Lower leg skin (tissue), 4 donors: ENCODE measurements at places on chromosomes 1 and 21.

- no peak for DNase-seq
These were observed 87.9 kb upstream of the LMO4 start for GRCh38 chr1:87240661-87241285.

- peak; percentile 96 for DNase-seq
These were observed at the start of gene SMG5 for GRCh38 chr1:156282479-156283222. Gene SMG5 (minus strand): TSS chr1:156282825. CDS start chr1:156282680, 145 bp downstream.

DNA sequence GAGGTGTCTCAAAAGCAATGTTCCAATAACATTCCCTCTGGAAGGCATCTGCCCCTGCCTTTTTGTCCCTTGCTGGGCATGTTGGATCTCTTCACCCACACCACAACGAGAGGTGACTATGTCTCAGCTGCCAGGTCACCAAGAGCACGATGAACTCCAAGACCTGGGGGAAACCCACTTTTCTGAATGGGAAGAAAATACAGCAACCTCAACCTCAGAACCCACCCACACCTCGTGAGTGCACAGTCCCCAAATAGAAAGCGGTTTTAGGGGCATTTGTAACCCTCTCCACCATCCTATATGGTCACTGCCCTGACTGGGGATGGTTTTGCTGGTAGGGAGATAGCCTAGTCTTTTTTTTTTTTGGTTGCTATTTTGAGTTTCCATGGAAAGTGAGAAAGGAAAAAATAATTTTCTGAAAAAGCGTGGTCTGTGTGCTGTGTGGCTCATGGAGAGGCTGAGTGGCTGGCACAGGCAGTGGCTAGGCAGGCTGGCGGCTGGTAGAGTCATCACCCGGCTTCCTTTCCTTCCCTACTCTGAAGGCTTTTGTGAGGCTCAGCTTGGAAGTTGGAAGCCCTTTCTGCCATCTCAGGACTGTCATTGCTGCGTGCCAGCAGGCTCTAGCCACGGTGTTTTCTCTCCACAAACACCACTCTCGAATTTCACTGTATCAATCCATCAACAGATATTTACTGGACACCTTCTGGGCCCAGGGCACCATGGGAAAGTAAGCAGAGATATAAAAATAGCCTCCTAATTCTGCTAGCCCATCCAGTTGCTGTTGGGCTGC is 15.8 kb downstream of the TSPAN2 start:
- no peak for DNase-seq

DNA sequence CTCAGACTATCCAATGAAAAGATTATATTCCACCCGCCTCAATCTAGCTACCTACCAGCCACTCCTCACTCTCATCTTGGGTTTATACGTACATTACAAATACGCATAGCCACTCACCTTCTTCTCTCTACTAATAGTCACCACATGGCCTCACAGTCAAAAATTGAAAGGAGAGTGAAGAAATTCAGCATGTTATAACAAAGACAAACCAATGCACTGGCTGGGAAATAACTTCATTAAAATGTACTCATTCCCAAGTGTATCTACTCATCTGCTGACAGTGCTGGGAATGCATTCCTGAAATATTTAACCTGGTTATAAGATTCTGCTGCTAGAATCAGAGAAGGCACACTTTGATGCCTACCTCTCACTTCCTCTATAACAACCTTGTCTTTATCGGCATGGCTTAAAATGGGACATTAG is 6.5 kb downstream of the ZNF644 start:
- no peak for DNase-seq

DNA sequence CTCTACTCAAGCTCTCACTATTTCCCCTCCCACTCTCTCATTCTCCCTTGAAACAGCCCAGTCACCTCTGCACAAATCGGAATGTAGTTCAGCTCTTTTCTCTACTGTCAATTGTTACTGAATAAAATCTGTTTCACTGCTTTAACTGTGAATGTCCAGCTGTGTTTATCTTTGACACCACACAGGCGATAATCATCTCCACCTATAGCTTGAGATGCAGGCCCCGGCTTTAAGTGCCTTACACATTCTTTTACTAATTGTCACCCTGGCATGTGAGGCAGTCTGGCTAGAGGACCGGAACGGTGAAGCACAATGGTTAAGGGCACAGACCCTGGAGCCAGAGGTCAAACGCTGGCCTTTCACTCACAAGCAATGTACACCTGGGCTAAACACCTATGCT is 122.8 kb upstream of the C8B start:
- DNase-seq, result no peak

- no peak for DNase-seq
These were observed 13.7 kb downstream of the PPP1R12B start for GRCh38 chr1:202362212-202362611.

- no peak for DNase-seq
These were observed 183.3 kb downstream of the AK5 start for GRCh38 chr1:77465139-77465538.

- DNase-seq, result no peak
These were observed 10.0 kb upstream of the NHLH2 start for GRCh38 chr1:115850937-115851336.

DNA sequence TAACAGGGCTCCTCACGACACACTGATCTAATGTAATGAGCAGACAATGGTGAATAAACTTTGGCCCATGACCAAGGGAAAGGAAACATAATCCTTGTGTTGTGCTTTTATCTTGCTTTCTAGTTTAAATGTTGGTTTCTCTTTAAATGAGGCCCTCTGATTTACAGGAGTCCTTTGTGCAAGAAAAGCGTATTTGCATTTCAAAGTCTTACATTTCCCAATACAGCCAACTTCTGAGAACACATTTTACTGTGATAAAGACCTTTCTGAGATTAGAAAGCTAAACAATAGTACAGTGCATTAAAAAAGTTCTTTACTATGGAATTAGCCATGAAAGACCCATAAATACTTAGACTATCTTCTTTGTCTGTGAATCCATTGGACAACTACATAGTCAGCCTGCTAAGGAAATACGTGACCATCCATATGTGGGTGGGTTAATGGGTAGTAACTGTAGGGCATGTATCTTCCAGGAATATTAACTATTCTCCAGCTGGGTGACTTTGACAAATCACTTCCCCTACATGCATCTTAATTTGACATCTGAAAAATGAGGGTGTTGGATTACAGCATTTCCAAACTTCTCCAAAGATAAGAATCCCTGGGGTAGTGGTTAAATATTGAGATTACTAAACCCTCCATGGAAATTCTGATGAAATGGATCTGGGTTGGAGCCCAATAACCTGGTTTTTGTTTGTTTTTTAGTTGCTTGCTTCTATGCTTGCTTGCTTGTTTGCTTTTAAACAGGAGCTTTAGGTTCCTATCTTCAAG is 50.3 kb upstream of the USP1 start:
- DNase-seq, result no peak

- DNase-seq, result no peak
These were observed 47.1 kb downstream of the SSX2IP start for GRCh38 chr1:84643183-84643582.

GRCh38 chr1:233055879-233056641 is 105.6 kb downstream of the NTPCR start:
- DNase-seq, result no peak

- DNase-seq, result peak; percentile 5
These were observed 2.2 kb downstream of the MIS18A start for GRCh38 chr21:32276671-32277070.

GRCh38 chr1:230909974-230910754 is 41.8 kb upstream of the C1orf198 start:
- DNase-seq, result no peak

DNA sequence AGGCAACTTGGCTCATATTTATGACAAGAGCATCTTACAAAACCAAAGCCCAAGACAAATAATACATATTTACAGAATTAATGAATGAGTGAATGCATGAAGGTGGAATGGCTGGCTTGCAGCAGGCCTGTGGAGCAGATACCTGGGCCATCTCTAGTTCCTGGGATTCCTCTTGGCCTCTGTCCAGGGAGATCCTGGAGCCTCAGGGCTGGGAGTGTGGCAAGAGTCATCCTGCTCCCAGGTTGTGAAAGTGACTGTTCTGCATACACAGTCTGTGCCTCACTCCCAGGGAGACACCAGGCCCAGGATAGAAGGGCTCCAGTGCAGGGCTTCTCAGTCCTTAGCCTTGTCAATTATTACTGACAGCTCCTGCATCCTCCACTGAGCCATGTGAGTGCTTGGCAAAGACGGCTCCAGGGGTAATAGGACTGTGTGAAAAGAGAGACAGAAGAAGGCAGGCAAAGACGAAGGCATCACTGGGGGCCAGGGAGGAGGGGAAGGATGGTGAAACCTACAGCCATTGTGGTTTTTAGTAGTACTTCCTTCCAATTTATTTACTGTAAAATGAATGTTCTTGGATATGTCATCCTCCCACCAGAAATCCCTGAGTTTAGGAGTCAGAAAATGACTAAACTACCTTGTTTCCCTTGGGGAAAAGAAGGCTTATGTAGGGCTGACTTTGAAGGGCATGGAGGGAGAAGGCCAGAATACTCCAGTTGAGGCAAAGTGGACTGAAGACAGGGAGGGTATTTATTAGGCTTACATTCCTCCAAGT is 14.3 kb upstream of the KPRP start:
- DNase-seq, result no peak

- no peak for DNase-seq
These were observed 2.7 kb upstream of the MARCKSL1 start for GRCh38 chr1:32338637-32339145.

DNA sequence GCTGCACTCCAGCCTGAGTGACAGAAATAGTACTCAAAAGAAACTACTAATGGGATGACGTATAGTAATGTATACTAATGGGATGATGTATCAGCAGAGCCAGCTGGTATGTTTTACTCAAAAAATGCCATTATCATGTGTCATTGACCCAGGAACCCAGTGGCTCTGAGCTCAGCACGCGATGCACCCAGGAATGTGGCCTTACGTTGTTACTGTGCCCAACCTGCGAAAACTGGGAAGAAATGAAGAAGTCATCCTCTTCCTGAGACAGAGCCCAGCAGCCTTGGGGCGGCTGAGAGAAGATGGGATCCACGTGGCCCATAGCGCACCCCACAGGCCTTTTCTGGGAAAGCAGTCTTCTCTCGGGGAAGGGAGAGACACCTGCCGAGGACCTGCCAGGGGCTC is 8.8 kb downstream of the UBE2J2 start:
- no peak for DNase-seq

DNA sequence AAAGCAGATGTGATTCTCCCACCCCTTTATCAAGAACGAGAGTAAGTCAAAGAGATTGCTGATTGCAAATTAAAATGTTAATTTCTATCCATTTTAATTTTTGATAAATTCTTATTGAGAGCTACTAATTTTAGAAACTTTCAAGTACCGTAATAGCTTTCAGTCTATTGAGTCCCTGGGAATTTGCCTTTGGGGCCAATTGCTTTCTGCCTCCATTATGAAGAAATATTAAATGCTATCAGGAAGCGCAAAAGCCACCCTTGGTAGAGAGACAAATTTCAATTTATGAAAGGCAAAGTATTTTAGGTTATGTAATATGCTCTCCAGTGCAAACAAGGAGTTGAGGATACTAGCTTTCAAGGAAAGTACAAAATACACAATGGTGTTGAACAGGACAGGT is 332.2 kb downstream of the RGS7 start:
- DNase-seq, result no peak

DNA sequence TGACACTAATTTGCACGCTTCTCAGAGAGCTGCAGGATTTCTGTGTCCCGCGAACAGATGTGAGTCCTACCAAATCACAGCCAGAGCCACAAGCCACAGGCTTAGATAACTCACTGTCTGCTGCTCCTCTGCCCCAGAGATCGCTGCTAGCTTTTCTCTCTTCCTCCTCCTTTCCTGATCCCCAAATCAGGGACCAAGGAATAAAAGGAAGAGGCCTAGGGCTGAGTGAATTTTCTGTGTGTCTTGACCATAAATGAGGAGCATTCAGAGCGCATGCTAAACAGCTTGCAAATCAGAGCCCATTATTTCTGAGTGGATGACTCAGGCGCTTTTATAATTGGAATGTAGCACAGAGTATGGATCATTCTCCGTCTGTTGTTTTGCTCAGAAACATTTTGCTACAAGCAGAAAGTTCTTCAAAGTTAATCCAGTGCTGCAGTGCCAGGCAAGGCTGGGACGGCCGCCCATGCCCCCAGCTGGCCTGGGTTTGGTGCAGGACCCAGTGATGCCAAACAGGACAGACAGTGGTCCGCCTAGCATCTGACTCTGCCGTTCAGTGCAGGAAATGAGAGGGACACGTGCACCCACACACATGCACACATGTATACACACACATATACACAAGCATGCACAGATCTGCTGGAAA is 38.2 kb downstream of the KCNAB2 start:
- DNase-seq, result no peak

GRCh38 chr1:229264487-229264886 is 6.4 kb upstream of the RAB4A start:
- no peak for DNase-seq

DNA sequence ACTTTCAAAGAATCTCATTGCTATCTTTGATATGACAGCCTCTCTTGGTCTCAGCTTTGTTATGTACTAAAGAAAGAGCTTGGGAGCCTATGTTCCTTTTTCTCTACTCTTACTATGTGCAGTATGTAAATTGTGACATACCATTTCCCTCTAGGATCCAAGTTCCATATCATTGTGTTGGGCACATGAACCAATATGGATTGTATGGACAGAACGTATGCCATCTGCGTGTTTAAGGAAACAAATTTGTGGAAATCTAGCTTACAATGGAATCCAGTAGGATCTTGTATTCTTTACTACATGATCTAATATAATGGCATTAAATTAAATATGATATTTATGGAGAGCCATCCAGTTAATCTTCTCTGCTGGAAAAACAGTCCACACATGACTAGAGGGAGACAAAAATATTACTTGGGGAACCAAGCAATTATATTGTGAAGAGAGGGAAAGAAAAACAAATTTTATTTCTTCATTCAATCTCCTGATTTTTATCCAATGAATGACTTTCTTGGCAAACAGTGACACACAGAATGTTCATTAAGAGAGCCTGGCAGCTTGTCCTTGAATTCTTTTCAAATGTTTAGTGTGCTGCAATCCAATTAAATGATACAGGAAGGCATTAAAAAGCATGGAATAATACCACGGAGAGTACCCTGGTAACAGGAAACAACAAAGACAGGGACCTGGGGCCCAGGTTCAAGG is 106.5 kb upstream of the DAB1 start:
- DNase-seq, result no peak

DNA sequence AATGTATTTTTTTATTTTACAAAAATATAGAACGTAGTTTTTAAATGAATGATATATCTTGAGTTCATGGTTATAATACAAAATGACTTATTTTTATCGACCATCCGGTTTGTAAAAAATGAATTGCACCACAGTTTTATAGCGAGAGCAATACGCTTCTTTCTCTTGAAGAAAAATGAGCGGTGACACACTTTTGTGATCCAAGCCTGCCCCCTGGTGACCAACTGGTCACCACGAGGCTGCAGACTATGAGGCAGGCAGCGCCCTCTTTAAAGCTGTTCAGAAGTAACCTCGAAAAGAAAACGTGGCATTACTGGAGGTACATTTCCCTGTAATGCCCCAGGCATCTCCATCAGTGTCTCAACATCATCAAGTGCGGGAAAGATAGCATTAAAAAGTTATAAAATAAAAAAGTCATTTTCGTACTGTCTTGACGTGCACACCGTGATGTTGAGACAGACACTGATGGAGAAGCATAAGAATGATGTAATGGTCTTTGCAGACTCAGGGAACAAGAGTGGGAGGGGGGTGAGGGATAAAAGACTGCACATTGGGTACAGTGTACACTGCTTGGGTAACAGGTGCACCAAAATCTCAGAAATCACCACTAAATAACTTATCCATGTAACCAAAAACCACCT is 734.2 kb upstream of the ADAMTS5 start:
- DNase-seq, result peak; percentile 95

GRCh38 chr1:246350745-246351144 is 156.3 kb downstream of the SMYD3 start:
- DNase-seq, result no peak
